ENCODE measurements at places on chromosomes 5 and 9.

DNA sequence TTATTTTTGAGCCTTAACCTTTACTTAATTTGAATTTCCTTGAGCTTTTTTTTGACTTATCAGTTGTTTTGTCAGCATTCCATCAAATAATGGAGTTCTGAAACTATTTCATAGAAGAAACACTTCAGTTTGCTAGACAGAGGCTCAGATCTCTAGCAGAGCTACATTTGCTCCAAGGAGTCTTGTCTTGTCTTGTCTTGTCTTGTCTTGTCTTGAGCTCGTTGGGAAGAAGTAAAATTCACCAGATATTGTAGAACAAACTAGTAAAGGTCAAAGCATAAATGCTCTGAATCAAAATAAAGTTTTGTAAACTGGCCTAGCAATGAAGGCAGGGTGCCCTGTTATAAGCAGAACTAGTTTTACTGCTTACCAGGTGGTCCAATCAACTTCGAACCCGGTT lies 33.5 kb downstream of the RAB24 start:
- DNase-seq = no peak

- no peak for DNase-seq
Measured at GRCh38 chr5:10153808-10154537, 95.7 kb downstream of the ATPSCKMT start.

GRCh38 chr9:71363286-71363961 lies 242.0 kb upstream of the TRPM3 start:
- peak; percentile 56 for DNase-seq

DNA sequence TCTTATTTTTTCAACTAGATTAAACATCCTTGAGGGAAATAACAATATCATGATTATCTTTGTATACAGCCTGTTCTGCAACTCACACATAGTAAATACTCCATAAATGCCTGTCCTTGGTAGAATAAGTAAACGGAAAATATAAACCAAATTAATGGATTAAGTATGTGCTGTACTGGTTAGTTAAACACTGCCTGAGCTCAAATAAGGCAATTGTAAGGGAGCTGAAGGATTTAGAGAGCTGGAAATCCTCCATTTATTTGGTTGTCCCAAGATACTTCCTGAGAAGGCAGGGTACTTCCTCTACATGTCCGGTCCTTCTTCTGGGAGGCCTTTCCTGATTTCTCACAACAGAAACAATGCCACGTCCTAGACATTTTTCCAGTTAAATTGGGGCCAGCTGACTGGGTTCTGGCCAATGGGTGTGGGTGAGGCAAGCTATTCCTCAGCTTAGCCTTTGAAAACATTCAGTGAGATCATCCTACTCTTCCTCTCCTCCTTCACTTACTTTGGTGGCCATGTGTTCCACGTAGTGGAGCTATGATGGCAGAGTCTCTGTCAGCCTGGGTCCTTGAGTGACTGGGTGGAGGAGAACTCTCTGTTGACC lies 8.5 kb upstream of the C1QTNF3 start:
- no peak for DNase-seq

DNA sequence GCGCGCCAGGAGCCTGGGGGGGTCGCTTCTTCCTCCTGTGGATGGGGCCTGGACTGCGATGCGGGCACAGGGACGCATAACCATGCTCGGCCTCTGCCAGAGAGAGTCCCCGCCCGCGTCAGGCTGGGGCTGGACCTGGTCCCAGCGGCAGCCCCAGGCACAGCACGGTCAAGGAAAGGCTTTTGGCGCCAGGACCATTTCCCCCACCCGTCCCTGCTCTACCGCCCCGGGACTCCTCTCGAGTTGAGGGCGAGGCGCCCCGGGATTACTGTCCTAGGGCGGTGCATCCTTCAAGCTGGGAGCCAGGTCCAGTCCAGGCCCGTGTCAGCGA lies 341 bp downstream of the MXD3 start:
- DNase-seq = no peak

DNA sequence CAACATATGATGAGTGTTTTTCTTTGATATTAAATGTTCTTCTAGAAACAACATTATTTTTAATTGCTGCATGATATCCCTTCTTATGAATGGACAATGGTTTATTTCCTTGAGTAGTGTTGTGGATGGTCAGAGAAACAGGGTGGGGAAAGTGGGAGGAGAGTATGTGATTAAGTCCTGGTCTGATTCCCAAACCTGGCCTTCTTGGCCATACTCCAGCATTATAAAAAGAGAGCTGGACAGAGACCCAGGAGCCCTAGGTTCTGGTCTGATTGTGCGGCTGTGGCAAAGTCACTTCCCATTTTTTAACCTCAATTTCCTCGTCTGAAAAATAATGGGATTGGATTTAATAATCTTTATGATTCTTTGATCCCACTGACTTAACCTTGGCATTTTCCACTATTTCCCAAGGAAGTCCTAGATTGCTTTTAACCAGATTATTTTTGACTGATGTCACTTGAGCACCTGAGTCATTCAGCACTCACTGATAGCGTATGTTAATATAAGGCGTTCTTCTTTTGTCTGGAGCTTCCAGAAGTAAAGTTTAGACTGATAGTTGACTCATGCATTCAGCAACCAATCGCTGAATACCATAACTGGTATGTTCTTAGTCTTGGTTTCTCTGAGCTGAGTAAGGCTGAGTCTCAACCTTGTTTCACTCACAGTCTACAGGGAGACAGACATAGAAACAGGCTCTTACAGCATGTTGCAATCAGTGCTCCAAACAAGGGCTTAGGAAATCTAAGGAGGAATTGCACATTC lies 26.2 kb downstream of the OSMR start:
- DNase-seq = no peak

GRCh38 chr5:172422255-172422654 lies 32.1 kb downstream of the SH3PXD2B start:
- DNase-seq = no peak
